T-cell (primary cell): ENCODE measurements at places on chromosomes 2 and 18. TPM values are rescaled to one million over a fixed set of nuclear protein-coding genes. Genes with fewer than 3 reads are reported as not detected.

Gene GALNT13
- not detected for total RNA-seq

DNA sequence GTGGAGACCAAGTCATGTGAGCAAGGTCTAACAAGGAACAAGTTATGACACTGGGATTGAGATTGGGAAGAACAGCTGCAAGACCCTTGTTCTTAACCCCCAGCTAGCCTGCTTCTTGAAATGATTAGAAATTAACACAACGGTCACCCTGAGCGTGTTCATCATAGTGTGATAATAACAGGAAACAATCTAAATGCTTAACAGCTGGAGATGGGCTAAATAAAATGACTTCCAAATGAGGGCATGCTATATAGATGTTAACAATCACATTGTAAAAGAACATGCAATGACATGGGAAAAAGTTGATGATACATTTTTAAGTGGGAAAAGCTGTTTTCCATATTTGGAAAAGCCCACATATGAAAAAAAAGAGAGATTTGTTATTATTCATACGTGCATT, 47.6 kb downstream of the RPL37A start:
- no peak overlapping the region for H3K27ac ChIP-seq
- H3K36me3 ChIP-seq, result no peaks in the 10 kb centered on the region
- H3K4me1 ChIP-seq, result no peaks in the 10 kb centered on the region
- no peak for DNase-seq
- peaks cover 7% of the 10 kb centered on the region for H3K27me3 ChIP-seq

Gene SETBP1
- total RNA-seq, result 3.6 TPM

Gene TUBA3E
- not detected for total RNA-seq

DNA sequence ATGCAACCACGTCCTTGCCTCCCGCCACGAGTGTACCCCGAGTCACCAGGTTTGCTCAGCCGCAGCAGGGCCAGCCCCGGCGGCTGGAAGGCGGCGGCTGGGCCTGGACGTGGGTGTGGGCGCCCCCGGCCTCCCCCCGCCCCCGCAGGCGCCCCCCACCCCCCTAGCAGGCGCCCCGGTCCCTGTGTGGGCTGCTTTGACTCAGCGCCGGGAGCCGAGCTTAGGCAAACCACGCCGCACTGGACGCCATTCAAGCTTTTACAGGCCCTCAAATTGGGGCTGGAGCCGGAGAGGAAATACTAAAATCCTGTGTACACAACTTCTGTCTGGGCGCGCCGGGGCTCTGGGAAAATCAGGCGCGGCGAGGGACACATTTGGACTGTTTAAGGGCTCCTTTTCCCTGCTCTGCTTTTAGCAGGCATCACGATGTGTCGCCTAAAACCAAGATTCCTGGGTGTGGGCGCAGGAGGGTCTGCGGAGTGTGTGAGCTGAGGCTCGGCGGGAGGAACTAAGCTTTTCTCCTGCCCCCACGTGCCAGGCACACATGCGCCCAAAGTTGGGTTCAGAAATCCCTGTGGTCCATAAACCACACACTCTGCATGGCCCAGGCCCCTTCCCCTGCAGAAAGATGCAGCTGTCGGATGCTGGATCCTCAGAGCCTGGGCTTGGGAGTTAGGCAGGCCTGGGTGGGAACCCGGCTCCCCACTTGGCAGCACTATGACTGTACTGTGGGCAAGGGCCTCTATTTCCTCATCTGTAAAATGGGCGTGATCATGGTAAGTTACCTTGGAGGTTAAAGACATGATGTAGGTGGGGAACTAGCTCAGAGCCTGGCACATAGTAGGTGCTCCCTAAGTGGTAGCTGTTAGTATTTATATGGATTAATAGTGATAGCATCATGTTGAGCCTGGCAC, 57.6 kb downstream of the ATOH8 start:
- H3K4me1 ChIP-seq, result peaks cover 3% of the 10 kb centered on the region
- H3K27me3 ChIP-seq, result no peaks in the 10 kb centered on the region
- H3K27ac ChIP-seq, result no peak overlapping the region

DNA sequence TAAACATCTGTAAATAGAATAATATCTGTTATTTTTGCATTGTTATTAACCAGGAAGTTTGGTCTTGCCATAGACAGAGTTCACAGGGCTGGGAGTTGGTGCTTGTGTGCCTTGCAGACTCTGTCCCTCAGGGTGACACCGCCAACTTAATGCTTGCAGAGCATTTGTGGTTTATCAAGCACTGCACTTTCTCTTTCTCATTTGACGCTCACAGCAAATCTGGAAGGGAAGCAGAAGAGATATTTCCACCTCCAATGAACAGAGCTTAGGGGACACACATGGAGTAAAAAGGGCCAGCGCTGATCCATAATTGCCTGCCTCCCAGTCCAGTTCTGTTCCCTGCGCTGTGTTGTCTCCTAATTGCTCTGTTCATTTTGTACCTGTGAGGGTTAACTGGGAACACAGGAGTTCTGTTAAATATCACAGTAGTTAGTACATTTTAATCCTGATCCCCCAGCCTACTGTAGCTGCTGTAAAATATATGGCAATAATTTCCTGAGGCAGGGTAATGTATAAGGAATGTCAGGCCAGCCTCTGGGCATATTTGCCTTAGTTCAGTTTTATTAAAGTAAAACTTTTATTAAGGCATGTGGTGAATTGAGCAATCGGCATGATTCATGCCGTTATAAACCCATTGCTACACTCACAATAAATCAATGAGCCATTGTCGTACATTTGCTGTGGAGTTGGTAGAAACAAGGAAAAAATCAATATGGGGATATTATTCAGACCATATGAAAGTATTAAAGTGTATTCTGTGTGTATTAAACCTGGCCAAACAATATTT, 182.5 kb upstream of the OSR1 start:
- no peak for DNase-seq
- no peaks in the 10 kb centered on the region for H3K4me1 ChIP-seq
- H3K27me3 ChIP-seq, result peaks cover 6% of the 10 kb centered on the region
- H3K36me3 ChIP-seq, result no peaks in the 10 kb centered on the region
- no peak overlapping the region for H3K27ac ChIP-seq
- no peak overlapping the region for H3K4me3 ChIP-seq

- no peak overlapping the region for H3K27ac ChIP-seq
- H3K4me1 ChIP-seq, result no peaks in the 10 kb centered on the region
- DNase-seq, result no peak
- H3K27me3 ChIP-seq, result no peaks in the 10 kb centered on the region
- H3K4me3 ChIP-seq, result no peak overlapping the region
Observed at GRCh38 chr2:16446706-16447105, 218.9 kb downstream of the CYRIA start.

- DNase-seq, result no peak
- no peak overlapping the region for H3K4me3 ChIP-seq
- H3K27ac ChIP-seq, result no peak overlapping the region
- H3K27me3 ChIP-seq, result no peaks in the 10 kb centered on the region
Observed at GRCh38 chr18:74489676-74490075, 6.5 kb upstream of the CNDP2 start.

GRCh38 chr2:153059338-153060052, 341.1 kb downstream of the ARL6IP6 start:
- no peak overlapping the region for H3K27ac ChIP-seq
- H3K4me1 ChIP-seq, result no peaks in the 10 kb centered on the region
- DNase-seq, result no peak
- no peaks in the 10 kb centered on the region for H3K36me3 ChIP-seq
- no peaks in the 10 kb centered on the region for H3K27me3 ChIP-seq

GRCh38 chr2:246489-247144, 17.2 kb downstream of the SH3YL1 start:
- H3K27ac ChIP-seq, result no peak overlapping the region
- H3K27me3 ChIP-seq, result no peaks in the 10 kb centered on the region
- no peak for DNase-seq
- no peaks in the 10 kb centered on the region for H3K36me3 ChIP-seq

DNA sequence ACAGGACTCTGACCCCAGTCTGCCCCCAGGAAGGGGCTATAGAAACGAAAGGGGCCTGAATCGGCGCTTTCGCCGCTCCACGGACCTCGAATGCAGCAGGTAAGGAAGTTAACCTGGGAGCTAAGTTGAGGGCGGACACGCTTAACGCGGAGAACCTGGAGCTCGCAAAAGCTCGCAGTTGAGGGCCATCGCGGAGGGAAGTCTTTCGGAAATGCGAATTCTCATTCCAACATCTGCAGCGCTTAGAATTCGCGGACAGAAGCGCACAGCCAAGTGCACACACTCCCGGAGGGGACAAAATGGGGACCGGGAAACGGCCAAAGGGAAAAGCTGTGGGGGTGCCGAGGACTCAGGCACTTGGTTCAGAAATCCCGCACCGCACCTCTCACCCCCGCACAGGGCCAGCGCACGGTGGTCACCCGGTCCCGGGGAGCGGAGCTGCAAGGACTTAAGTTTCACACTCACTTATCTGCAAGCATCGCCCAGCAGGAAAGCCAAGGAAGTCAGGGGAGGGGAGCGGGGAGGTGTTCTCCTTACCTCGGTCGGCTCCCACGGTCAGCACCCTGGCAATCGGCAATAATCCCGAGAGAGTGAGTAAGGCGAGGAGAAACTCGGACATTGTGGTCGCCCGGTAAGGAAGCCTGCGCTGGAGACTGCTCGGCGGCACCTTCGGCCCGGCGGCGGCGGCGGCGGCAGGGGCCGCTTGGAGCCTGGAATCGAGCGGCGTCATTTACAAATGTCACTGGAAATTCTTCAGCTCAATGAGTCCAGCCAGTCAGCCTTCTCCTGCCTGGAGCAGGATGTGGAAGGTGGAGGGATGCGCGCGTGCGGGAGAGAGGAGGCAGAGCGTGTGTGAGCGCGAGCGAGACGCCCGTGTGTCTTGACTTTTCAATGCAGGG, 456 bp downstream of the LRP1B start:
- no peaks in the 10 kb centered on the region for H3K4me1 ChIP-seq
- DNase-seq, result no peak
- no peak overlapping the region for H3K27ac ChIP-seq
- no peaks in the 10 kb centered on the region for H3K36me3 ChIP-seq

Gene RESP18
- not detected for total RNA-seq

DNA sequence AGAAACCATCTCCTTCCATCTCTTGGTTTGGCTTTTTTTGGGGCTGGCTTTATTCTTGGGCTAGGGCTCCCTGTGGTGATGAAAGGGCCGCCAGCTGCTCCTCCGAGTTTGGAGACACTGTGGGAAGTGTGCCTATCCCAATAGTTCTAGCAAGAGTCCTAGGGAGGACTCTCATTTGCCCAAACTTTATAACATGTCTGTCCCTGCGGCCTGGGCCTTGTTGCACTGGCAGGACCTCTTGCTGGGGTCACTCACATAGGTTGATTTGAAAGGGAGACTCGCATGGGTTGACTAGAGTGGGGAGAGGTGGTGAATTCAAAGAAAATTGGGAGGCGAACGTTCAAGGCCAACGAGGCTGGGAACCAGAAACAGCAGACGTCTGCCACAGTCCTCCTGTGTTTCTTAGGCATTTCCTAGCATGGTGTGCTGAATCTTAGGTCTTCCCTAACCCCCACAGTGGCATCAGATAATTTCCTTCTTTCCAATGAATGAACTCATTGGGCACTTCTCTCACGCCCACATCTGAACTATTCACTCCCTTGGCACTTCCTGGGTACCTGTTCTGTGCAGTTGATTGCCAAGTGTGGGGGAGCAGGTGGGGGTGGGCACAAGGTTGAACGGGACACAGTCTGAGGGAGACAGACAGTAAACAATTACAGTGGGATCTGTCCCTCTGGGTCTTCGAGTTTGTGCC, 26.8 kb downstream of the NIFK start:
- H3K4me1 ChIP-seq, result no peaks in the 10 kb centered on the region
- no peak overlapping the region for H3K27ac ChIP-seq
- no peak overlapping the region for H3K4me3 ChIP-seq
- DNase-seq, result no peak

GRCh38 chr18:62867534-62867933, 152.2 kb downstream of the PHLPP1 start:
- H3K4me1 ChIP-seq, result peaks cover 6% of the 10 kb centered on the region
- H3K27ac ChIP-seq, result no peak overlapping the region
- no peak overlapping the region for H3K4me3 ChIP-seq
- DNase-seq, result no peak
- no peaks in the 10 kb centered on the region for H3K27me3 ChIP-seq

DNA sequence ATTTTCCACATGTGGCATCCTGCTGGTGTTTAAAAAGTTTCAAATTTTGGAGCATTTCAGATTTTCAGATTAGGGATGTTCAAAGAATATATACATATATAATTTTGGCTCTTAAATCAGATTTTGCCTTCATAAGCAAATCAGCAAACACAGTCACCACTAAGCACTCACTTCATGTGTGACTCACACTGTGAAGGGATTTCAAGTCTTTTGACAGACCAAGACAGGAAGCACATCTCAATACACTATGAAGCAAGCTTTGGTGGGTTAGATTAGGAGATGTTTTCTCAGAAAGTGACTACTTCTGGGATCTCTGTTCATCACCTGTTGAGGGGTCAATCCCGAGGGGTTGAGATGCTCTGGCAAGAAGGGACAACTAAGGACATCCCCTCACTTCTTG, 227.8 kb upstream of the RBBP8 start:
- H3K27me3 ChIP-seq, result no peaks in the 10 kb centered on the region
- DNase-seq, result no peak
- H3K36me3 ChIP-seq, result no peaks in the 10 kb centered on the region

- no peak for DNase-seq
- no peaks in the 10 kb centered on the region for H3K4me1 ChIP-seq
- H3K36me3 ChIP-seq, result no peaks in the 10 kb centered on the region
- H3K27ac ChIP-seq, result no peak overlapping the region
Observed at GRCh38 chr2:65024149-65024829, 31.9 kb upstream of the CEP68 start.

- no peaks in the 10 kb centered on the region for H3K27me3 ChIP-seq
- H3K27ac ChIP-seq, result no peak overlapping the region
- no peak for DNase-seq
- no peaks in the 10 kb centered on the region for H3K36me3 ChIP-seq
Observed at GRCh38 chr2:55112229-55113031, 62.2 kb upstream of the RTN4 start.

Gene LRP1B
- not detected for total RNA-seq

Gene SOX11
- not detected for total RNA-seq

DNA sequence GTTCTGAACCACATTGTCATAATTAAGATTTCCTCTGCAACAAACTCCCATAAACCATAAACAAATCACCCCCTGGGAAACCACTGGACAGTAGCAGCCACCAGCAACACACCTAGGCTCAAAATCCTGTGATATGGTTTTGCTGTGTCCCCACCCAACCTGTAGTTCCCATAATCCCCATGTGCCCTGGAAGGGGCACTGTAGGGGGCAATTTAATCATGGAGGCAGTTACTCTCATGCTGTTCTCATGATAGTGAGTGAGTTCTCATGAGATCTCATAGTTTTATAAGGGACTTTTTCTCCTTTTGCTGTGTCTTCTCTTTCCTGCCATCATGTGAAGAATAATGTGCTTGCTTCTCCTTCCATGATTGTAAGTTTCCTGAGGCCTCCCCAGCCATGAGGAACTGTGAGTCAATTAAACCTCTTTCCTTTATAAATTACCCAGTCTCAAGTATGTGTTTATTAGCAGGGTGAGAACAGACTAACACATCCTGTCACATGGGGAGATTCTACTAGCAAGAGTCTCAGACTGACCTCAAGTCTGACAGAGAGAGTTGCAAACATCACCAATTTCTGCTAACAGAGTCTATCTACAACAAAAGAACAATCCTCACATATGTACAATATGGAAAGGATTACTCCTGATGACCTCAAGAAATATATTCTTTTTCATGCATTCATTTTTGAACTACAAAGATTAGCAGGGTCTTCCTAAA, 182.6 kb downstream of the GRB14 start:
- DNase-seq, result no peak
- no peak overlapping the region for H3K4me3 ChIP-seq
- H3K36me3 ChIP-seq, result no peaks in the 10 kb centered on the region
- H3K4me1 ChIP-seq, result no peaks in the 10 kb centered on the region
